ENCODE measurements at places on chromosomes 1 and 21.

- no peak for DNase-seq
These were observed 67.1 kb downstream of the LHX9 start for GRCh38 chr1:197984289-197984688.

- DNase-seq, result no peak
These were observed 47.9 kb upstream of the PLXNA2 start for GRCh38 chr1:208291923-208292711.

GRCh38 chr21:42312626-42313104 lies 2.5 kb downstream of the TFF3 start:
- peak; percentile 50 for DNase-seq

- no peak for DNase-seq
These were observed 4.2 kb upstream of the GPR61 start for GRCh38 chr1:109535481-109535880.

DNA sequence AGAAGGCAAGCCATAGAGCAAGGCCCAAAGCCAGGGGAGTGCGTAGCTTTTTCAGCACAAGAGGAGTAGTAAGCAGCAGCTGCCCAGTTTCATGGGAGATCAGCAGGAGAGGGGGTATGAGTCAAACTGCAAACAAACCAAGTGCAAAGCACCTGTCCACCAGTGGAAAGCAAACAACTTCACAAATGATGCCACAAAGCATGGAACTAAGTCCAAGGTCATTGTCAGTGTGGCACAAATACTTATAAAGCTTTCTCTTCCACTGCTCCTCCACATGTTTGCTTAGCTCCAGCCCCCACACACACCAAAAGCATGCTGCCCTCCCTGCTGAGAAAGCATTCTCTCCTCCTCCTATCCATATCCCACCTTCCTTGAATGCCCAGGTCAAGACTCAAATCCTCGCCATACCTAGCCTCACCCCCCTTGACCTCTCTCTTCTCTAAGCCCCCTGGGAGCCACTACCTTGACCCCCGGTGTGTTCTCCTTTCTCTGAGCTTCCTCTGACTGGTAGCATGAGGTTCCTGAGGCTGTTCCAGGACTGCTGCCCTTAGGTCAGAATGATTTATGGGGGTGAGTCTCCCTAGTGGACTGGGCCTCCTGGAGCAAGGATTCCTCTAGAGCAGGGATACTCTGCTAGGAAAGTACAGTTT lies 70.4 kb downstream of the DMAP1 start:
- no peak for DNase-seq

- DNase-seq, result peak; percentile 41
These were observed 18.7 kb downstream of the TRABD2B start for GRCh38 chr1:47978486-47978885.

GRCh38 chr1:149967041-149967440 lies 30.4 kb upstream of the MTMR11 start:
- no peak for DNase-seq

- DNase-seq, result peak; percentile 77
These were observed 75.0 kb downstream of the CD46 start for GRCh38 chr1:207826557-207827487.

GRCh38 chr1:46171351-46171750 lies 3.5 kb upstream of the TSPAN1 start:
- no peak for DNase-seq

DNA sequence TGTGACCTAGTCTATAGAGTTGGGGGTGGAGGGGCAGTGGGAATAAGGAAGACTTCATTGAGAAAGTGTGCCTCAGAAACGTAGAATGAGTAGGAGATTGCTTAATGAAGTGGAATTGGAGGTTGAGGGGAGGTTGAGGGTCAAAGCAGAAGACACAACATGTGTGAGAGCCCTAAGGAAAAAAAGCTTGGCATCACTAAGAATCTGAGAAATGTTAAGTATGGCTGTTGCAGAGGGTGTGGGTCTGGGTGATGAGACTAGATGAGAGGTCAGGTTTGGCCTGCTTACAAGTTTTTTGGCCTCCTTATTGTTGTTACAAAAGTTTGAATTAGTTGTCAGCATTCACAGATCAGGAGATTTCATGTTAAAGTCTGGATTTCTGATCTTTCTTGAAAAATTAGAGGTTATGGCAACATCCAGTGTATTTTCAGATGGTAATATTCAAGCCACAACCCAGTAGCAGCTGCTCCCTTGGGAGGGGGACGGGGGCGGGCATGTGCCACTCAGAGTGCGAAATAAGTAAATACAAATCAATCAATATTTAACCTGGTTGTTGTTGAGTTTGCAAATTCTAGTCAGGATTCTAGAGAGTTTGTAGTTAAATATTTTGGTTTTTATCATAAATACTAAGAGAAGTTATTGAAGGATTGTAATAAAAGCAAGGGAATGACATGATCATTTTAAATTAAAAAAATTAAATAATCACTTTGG lies 4.3 kb downstream of the MAN1A2 start:
- no peak for DNase-seq

DNA sequence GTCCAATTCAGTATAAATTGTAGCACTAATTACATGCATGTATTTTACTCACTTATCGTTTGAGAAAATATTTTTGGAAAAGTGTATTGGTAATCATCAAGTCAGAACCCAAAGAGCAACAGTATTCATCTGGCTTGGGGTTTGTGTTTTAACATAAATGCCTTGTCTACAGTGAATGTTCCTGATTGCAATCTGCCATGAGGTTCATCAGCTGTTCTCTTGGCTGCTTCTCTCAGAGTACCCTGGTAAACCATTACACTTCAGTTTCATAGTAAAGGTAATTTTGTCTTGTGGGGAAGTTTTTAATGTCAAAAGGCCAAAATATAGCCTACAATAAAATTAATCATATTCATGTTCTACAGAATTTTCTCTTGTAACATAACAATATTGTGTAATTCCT lies 150.3 kb downstream of the IFI44 start:
- DNase-seq, result no peak
